Stimulated activated naive CD4-positive, alpha-beta T cell treated with Interleukin-2 at 50 U/mL for 16 hours (primary cell): ENCODE measurements at places on chromosomes 6 and 20.

DNA sequence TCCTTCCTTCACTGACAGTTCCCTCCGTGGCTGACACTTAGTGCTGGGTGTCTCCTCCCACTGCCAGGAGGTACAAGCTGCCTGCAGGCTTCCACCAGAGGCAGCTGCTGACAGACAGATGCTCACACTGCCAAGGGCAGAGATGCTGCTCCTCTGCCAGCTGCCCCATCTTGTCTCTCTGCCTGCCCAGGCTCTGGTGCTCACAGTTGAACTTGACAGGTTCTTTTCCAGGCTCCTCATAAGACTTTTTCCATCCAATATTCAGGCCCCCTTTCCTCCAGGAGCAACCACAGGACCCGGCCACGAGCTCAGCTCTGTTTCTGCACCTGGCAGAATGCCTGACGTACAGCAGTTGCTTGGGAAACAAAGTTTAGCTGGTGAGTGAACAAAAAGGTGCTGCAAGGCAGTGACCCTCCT is 79.8 kb downstream of the PSMB1 start:
- DNase-seq = no peak

GRCh38 chr6:34056305-34057108 is 89.4 kb downstream of the GRM4 start:
- DNase-seq = no peak

DNA sequence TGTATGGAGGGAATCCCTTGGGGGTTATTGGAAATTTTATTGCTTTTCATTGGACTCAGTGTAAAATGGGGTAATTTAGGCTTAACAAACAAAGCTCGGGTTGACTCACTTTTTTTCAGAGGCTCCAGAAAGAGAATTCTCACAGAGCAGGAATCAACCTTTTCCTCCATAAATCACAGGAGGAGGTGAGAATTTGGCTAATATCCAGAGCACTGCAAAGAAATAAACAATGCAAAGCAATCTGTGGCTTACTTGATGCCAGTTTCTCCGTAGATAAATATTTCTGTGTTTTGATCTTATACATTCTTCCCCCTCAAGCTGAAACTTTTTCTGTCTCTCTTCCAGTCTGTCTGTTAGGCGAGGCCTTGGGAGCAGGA is 176.6 kb downstream of the TSHZ2 start:
- DNase-seq = no peak

DNA sequence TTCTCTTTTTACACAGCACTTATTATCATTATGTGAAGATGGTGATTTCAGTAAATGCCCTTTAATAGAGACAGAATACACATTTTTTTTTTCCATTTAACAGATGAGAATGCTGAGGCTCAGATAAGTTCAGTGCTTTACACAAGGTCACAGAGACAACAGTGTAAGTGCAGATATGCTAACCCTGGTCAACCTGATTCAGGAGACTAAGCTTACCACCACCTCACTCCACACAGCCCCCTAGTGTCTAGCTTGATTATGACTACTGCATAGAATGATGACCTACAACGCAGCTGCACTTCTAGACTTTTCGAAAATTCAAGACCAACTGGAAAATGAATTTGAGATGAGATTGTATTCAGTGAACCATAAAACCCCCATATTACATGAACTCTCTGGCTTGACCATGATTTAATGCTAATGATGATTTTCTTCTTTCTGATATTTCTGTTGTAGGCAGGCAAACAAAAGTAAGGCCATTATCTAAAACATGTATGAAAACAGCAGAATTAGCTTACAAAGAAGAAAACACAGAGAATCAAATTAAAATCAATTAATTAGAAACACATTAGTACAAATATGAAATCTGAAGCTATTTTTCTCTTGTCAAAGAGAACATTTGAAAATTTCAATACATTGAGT is 212.1 kb upstream of the PHACTR1 start:
- DNase-seq = no peak

DNA sequence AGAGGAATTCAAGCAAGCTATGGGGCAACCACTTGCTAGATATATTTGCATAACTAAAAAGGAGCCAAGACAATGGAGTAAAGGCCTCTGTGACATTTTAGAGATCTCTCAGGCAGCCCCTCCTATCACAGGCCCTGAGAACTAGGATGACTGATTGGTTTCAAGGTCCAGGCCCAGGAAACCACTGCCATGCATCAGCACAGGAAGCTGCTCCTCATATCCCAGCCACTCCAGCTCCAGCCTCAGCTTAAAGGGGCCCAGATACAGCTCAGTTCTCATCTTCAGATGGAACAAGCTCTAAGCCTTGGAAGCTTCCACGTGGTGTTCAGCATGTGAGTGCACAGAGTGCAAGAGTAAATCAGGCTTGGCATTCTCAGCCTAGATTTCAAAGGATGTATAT is 21.1 kb upstream of the THBS2 start:
- no peak for DNase-seq

GRCh38 chr20:361561-361960 is 14.7 kb downstream of the NRSN2 start:
- DNase-seq = no peak

GRCh38 chr6:97059473-97059872 is 134.9 kb downstream of the KLHL32 start:
- no peak for DNase-seq

DNA sequence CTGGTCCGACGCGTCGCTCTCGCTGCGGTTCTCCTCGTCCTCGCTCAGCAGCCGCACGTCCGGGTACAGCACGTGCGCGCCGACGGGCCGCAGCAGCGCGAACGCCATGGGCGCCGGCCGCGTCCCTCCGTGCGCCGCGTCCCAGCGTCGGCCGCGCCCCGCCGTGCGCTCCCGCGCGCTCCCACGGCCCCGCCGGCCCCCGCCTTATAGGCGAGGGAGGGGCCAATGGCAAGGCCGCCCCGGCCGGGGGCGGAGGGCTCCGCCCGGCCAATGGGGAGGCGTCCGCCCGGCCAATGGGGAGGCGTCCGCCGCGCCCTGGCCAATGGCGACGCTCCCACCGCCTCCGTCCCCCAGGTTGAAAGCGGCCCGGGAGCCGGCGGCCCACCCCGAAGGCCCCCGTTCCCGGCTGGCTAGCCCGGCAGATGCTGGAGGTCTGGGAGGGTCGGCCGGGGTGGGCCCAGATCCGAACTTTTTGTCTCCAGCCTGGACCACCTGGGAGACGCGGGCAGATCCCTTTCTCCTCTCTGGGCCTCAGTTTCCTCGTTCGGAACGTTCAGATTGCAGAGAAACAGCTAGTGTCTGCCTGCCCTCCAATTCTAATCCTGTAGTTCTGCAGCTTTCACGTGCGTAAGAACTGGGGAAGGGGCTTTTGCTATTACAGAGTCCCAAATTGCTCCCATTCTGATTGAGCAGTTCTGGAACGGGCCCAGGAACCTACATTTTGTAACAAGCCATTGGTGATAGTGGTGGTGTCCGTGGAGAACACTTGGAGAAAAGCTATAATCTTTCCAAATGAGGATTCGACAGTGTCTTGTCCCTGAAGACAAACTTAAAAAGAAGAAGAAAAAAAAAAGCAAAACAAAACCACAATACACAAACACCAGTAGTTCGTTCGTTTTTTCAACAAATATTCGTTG is at the start of gene TCF15:
Gene TCF15 (minus strand): TSS at position 180 of the 917 bp plus-strand sequence. CDS start 72 bp downstream, at position 108.
- DNase-seq = no peak

- DNase-seq = no peak
Observed at GRCh38 chr6:154861825-154862224, 128.6 kb downstream of the SCAF8 start.

- no peak for DNase-seq
Observed at GRCh38 chr6:37724530-37725220, 27.0 kb upstream of the MDGA1 start.

- no peak for DNase-seq
Observed at GRCh38 chr6:144265061-144265357, 20.1 kb upstream of the UTRN start.

- no peak for DNase-seq
Observed at GRCh38 chr6:29750709-29751108, 27.5 kb downstream of the HLA-F start.

- no peak for DNase-seq
Observed at GRCh38 chr6:98452685-98453084, 381.7 kb upstream of the POU3F2 start.

DNA sequence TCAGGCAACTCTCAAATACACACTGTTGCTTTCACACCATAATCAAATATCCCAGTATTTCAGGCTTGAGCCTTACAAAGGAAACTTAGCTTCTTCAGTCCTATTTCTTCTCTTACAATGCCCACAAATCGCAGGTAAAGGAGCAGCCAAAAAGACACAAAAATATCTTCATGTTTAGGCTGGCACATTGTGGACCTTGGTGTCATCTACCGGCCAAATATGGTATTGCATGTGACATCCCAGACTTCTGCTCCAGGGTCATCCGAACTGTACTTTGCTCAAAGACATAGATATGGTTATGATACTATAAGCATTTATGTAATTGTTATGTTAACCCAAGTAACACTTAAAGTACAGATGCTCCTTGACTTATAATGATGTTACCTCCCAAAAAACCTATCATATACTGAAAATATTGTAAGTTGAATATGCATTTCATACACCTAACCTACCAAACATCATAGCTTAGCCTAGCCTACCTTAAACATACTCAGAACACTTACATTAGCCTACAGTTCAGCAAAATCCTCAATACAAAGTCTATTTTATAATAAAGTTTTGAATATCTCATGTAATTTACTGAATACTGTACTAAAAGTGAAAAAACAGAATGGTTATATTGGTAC is 4.6 kb downstream of the OR2H2 start:
- peak; percentile 20 for DNase-seq

DNA sequence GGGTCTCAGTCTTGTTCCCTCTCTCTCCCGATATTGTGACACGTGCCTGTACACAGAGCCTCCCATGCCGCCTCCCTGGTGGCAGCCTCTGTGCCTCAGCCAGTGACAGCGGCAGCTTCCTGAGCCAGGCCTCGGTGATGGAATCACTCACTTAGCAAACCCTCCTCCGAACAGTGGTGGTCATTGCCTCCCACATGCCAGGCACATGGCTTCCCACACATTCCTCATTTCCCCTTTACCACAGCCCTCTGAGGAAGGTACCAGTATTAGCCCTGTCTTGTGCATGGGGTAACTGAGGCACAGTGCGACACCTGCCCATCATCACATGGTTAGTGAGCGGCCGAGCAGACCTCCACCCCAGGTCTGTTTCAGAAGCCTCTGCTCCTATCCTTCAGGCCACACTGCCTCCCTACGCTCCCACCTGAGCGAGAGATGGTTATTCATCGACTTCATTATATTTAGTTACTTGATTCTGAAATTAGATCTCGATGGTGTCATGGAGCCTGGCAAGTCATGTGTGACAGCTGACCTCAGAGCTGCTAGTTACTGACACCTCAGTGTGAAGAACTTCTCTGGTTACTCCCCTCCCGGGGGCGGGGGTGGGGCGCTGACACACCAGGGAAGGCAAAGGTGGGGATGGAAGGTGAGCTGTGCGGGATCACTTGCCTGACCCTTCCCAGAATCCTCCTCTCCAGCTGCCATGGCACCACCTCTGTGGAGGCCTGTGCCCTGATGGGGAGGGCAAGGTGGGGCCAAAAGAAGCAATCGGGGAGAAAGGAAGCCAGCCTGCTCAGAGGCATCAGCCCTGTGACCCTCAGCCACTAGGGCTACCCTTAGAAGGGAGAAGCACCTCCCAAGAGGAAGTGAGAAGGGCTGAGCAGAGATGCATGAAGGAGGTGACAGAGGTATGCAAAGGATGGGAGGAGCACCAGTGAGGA is 17.9 kb downstream of the MDGA1 start:
- DNase-seq = no peak

- peak; percentile 27 for DNase-seq
Observed at GRCh38 chr6:149834513-149835481, 29.4 kb downstream of the LRP11 start.

DNA sequence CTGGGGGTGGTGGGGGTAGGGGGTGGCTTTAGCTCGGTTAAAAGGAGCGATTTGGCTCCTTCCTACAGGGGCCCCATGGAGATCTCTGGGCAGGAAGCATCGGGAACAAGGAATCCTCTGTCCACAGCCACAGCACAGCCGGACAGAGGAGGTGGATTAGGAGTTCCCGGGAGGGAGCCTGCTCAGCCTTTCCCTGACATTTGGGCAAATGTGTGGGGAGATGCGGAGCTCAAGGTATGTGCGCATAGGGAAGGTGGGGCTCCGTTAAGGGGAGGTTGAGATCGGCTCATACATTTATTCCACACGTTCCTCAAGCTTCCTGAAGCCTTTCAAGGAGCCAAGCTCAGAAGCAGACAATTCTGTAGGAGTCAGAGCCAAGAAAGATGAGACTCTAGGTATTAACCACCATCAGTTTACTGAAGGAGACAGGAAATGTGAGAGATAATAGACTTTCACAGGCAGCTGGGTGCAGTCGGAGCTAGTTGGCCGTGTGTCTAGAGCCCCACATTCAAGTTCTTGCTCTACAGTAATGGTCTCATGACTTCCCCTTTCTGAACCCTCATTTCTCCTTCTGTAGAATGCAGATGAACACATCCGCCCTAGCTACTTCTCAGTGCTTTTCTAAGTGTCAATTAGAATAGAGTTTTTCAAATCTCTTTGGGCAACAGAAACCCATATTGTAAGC is 40.8 kb upstream of the EPB41L1 start:
- DNase-seq = no peak

- no peak for DNase-seq
Observed at GRCh38 chr20:58815448-58815847, 35.3 kb downstream of the GNAS-AS1 start.

DNA sequence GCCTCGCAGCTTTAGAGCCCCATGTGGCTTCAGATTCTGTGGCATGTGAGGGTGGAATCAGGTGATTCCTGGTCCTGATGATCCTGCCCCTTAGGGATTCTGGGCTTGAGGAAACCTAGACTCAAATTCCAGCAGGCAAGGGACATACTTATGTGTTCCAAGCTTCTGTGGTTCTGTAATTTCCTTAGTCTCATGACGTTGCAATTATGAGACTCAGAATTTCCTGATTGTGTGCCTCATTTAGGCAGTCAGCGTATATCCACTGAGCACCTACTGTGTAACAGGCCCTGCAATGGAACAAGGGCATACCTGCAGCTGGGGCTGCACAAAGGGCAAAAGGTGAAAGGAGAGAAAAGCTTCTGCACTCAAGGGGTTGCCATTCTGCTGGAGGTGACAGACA is 11.6 kb upstream of the BPIFB4 start:
- DNase-seq = no peak

GRCh38 chr6:5191222-5191621 is 69.5 kb downstream of the LYRM4 start:
- no peak for DNase-seq

DNA sequence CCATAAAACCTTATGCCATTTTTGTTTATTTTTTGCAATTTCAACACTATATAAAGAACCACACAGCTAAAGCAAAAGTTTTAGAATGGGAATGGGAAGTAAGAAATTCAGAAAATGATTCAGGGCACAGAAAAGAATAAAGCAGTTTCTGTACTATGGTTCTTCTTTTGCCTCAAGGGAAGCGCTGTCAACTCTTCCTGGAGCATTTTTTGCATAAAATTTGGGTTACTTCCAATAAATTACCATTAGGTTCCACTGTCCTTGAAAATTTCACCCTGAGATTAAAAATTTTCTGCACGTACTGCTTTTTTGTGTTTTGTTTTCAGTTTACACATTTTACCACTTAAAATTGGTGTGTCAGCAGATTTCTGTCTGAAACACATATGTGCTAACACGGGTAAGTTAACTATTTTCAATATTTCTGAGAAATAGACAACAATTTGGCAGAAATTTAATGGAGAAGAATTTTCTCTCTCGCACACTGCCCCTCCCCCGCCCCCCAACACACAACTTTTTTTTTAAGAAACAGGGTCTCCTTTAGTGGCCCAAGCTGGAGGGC is 79.6 kb downstream of the ADAT2 start:
- no peak for DNase-seq

GRCh38 chr20:54640800-54641199 is 165.4 kb downstream of the DOK5 start:
- DNase-seq = no peak
